ENCODE measurements at places on chromosomes 11 and 22. TPM values are rescaled to one million over a fixed set of nuclear protein-coding genes. Genes with fewer than 3 reads are reported as not detected.

Gene BLID
- total RNA-seq: not detected

Gene C11orf21
- total RNA-seq: 1.4 TPM

Gene ELMOD1
- 72.3 TPM for total RNA-seq

Gene MS4A6E
- total RNA-seq: not detected

Gene PANX3
- total RNA-seq: not detected

Gene NFAM1
- 1.2 TPM for total RNA-seq

DNA sequence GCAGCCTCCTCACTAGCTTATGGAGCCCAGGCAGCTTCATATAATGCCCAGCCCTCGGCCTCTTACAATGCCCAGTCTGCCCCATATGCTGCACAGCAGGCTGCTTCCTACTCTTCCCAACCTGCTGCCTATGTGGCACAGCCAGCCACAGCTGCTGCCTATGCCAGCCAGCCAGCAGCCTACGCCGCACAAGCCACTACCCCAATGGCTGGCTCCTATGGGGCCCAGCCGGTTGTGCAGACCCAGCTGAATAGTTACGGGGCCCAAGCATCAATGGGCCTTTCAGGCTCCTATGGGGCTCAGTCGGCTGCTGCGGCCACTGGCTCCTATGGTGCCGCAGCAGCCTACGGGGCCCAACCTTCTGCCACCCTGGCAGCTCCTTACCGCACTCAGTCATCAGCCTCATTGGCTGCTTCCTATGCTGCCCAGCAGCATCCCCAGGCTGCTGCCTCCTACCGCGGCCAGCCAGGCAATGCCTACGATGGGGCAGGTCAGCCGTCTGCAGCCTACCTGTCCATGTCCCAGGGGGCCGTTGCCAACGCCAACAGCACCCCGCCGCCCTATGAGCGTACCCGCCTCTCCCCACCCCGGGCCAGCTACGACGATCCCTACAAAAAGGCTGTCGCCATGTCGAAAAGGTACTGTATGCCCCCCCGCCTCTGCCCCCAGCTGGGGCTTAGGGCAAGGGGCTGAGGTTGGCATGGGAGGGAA lies 8.8 kb downstream of the RBM14 start:
- DNase-seq: peak; percentile 75

- DNase-seq: no peak
Observed at GRCh38 chr11:111737444-111738210, 28.6 kb downstream of the PPP2R1B start.

GRCh38 chr22:18091916-18092526 lies 14.2 kb downstream of the PEX26 start:
- peak; percentile 93 for DNase-seq

DNA sequence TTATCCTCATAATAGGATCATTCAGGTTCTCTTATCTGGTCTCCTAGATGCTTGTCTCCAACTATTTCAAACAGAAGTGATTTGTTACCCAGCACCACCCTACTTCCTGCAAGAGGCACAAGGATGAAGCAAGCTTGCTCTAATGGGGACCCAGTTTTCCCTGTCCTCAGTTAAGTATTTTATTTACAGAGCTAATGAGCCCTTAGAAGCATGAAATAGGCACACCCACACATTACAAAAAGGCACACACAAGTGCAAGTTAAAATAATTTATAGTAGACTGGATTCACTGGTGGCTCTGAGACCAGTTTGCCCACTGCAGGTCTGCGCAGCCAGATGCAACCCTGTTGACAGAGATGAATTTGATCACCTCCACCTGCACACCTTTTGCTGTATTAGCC lies 167.5 kb downstream of the KIRREL3 start:
- no peak for DNase-seq

GRCh38 chr22:25976356-25976755 lies 192.9 kb upstream of the SEZ6L start:
- no peak for DNase-seq

GRCh38 chr11:726278-727220 lies 20.5 kb downstream of the EPS8L2 start:
- DNase-seq: no peak
